ENCODE measurements at places on chromosomes 13 and 19. TPM values are rescaled to one million over a fixed set of nuclear protein-coding genes. Genes with fewer than 3 reads are reported as not detected.

DNA sequence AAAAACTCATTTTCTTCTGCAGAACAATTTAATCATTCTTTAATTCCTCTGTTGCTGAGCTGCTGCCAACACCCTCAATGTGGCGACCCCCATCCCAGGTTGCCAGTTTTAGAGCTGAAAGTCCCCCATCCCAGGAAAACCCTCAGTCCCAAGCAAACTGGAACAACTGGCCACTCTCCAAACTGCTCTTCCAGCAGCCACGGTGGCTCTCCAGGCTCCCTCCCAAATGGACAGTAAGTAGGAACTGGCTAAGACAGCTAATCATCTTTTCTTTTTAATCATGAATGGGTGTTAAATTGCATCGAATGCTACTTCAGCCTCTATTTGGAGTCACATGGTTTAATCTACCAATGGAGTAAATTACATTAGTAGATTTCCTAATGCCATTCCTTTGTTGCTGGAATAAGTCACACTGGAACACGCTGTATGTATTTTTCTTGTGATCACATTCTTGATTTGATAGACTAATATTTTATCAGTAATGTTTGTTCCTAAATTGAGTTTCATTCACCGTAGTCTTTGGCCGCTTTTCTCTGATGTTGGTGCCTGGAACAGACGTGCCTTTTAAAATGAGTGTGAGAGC is 33.7 kb upstream of the VSTM2B start:
- DNase-seq: no peak

DNA sequence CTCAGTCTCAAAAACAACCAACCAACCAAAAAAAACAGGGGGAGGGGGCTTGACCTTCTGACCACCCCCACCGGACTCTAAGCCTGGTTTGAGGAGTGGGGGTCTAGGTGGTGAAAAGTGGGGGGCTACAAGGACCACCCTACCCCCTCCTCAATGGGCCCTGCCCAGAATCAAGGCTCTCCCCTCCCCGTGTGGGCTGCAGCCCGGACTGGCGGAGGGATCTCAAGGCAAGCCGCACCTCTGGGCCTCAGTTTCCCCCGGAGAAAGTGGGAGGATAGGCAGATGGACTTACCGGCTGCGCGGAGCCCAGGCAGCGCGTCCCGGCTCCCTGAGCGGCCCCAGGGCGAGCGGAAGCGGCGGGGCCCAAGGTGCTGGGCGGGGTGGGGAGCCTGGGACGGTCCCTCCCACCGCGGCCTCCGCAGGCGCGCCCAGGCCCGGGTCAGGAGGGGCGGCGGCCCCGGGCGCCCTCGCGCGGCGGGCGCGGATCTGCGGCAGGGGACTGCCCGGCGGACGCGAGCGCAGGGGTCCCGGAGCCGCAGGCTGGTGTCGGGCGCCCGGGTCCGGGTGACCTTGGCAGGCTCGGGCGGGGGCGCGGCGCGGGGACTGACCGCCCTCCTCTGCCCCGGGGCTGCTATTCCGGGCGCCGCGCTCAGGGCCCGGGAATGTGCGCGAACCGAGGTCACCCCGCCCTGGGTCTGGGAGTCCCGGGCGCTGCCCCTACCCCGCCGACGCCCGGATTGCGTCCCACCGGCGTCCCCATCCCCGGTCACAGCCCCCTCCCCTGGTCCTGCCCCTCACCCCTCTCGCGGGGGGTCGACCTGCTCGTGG is at the start of gene ADAMTSL5:
Gene ADAMTSL5 (minus strand): TSS at position 349 of the 828 bp plus-strand sequence. CDS start 2,076 bp downstream, outside the sequence.
- no peak for DNase-seq

DNA sequence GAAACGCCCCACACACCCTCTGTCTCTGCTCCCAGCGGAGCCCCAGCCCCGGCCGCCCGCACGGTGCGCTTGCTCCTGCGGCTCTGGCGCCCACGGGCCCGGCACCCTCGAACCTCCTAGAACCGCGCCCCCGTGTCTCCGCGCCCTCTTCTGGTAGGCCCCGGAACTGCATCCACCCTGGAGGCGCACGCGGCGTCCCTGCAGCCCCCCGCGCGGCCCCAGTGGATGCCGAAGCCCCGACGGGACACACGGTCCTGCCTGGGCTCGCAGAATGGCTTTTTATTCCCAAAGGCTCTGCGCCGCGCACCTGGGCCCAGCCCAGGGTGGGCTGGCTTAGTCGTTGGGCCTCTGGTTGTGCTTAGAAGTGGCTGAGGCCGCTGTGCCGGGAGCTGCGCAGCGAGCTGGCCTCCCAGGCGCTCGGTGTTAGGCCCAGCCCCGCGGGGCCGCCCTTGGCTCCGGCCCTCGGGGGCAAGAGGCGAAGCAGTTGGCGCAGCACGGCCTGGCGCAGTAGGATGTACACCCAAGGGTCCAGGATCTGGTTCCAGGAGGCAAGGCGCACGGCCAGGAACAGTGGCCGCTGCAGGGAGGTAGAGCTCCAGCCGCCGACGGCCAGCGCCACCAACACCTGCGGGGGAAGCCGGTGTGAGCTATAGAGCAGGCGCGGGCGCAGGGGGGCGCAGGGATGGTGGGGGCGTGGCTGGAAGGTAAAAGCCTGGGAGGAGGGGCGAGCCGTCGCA is 2.8 kb downstream of the PTGER1 start:
- peak; percentile 59 for DNase-seq

DNA sequence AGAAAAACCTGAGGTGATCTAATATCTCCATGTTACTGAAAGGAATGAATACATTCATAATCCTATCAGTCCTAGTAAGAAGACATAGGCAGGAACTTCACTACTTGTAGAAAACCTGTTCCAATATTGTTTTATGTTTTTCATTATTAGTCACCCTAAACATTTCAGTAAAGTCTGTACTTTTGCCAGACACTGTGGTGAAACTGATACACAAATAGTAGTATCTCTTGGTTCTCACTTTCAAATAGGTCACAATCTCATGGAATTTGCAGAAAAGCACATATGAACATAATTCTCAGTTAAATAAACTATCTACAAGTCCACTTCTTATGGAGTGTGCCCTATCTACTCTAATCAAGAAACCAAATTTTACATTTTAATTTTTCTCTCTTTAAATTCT is 88.3 kb upstream of the PCDH9 start:
- no peak for DNase-seq

- DNase-seq: peak; percentile 35
Observed at GRCh38 chr19:28595722-28596480, 617.0 kb downstream of the UQCRFS1 start.

DNA sequence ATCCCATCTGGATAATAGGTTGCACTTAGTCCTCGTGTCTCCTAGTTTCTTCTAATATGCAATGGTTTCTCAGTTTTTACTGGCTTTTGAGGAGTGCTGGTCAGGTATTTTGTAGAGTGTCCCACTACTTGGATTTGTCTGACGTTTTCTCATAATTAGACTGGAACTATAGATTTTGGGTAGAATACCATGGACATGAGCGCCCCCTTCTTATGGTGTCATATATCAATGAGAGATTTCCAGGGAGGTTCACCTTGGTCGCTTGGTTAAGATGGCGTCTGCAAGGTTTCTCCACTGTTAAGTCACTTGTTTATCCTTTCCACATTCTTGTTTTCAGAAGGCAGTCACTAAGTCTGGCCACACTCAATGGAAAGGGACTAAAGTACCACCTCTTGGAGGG is 6.7 kb downstream of the SOHLH2 start:
- no peak for DNase-seq

DNA sequence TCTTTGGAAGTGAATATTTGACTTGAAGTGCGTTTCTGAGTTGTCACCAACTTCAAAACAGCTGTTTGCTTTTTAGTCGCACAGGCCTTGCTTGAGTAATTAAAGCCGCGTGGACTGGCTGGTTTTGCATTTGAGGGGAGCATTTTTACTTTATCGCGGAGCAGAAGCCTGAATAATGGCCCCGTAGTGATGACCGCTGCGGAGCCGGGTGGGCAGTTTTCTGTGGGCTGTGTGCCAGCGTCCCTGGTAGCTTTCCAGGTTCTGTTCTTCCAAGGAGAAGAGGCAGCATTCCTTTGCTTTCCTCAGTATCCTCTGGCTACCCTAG is 1.1 kb downstream of the NAA16 start:
- DNase-seq: no peak

- no peak for DNase-seq
Observed at GRCh38 chr13:96779691-96780090, 214.6 kb downstream of the OXGR1 start.

DNA sequence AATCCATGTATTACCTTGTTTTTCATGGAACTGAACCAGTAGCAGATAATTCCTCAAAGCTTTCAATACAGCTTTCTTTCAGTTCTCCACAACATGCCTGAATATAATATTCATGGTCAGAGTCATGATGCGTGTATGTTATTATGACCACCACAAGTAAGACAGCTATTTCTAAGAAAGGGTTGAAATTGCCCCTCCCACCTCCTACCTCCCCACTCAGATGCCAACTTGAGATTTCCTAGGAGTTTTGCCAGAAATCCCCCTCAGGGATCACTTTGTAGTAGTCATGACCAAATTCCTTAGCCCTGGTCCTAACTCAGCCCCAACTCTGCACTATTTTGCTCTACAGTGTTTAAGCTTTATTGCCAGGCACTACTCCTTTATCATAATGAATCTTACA is 69.9 kb upstream of the RAP2A start:
- no peak for DNase-seq

DNA sequence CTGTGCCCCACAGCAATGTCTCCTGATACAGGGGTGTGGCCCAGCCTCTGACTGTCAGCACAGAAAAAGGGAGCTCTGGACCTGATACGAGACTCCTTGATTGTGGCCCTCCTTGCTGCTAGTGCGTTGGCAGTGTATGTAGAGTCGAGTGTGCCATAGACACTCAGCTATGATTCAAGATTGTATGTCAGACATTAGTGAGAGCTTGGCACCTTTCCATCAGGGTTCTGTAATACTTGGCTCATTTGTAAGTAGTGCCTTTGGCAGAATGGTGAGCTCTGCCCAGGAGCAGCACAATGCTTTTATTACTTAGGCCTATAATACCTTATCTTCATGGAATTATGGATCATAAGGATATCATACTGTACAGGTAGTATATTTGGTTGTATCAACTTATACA is 83.4 kb downstream of the ATP8A2 start:
- no peak for DNase-seq

DNA sequence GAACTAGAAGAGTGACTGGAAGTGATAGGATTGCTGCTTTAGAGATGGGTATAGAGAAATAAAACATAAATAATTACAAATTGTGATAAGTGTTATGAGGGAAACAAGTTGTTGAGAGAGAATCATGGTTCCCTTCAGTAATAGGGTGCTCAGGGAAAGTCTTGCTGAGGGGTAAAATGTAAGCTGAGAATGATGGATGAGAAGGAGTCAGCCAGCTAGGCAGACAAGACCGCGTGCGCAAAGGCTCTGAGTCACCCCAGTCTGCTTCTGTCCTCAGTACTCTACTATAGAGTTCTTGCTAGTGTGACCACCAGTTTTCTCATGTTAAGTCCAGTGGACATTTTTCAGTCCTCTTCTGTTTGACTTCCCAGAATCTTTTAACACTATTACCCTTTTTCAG is 39.5 kb downstream of the PCCA start:
- no peak for DNase-seq

DNA sequence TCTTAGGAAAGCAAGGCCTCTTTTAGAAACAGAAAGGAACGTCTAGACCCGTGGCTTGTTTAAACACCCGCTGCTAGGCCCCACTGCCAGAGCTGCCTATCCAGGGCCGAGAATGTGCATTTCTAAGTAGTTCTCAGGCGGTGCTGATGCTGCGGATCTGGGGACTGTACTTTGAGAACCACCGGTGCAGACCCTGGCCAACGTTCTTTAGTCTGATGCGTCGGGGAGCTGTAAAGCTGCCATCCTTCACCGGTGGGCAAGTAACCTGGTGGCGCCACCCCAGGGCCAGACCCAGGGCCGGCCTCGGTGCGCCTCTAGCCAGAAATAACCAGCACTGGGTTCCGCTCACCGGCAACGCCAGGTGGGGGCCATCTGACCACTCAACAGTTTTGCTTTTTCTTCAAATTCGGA is 47.1 kb downstream of the TGDS start:
- no peak for DNase-seq

DNA sequence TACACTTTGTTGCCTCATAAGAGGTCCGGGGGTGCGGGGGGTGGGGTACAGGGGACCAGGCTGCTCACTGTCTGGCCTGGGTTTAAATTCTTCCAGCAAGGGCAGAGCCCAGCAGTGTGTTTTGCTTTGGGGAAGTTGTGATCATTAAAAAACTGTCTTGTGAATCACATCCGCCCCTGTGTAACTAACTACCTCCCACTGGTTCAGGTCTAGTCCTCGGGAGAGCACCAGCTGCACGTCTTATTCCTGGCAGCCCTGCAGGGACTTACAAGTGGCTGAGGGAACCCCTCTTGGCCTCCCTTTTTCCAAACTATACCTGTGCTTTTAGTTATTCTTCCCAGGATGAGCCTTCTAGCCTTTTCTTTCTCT is 127.5 kb downstream of the SIPA1L3 start:
- no peak for DNase-seq

DNA sequence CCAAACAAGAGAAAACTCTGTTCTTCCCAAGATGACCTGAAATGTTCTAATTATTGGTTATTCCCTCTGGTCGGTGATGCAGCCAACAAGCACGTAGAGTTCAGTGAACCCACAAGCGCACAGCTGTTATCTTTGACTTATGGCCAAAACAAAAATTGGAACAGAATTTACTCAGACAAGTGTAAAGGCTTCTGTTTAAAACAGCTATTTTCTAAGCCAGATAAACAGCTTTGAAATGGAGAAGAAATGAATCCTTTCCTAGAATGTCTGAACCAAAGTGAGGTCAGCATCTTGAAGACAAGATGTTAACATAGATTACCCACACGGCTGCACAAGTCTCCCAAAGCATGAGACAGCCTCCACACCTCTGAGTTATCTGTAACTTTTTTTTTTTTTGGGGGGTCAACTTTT is 669.2 kb downstream of the DIAPH3 start:
- peak; percentile 25 for DNase-seq

DNA sequence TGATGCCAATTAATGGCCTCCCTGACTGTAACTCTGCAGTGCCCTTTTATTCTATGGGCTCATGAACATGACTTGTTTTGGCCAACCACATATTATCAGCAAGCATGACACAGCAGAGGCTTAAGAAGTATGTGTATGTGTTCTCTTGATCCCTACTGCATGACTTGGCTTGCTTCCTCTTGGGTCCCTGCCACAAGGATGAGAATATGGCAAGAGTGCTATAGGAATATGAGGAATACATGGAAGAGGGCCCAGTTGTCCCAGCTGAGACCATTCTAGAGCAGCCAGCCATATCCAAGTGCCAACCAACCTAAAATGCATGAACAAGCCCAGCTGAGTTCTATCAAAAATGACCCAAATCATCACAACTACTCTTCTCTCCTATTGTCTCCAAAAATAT is 576.7 kb upstream of the PCDH9 start:
- DNase-seq: no peak

- no peak for DNase-seq
Observed at GRCh38 chr13:27130979-27131623, 40.5 kb downstream of the USP12 start.

Gene SHD
- 2.4 TPM for polyA plus RNA-seq

Gene RASGRP4
- polyA plus RNA-seq: 0.67 TPM

Gene CGB5
- polyA plus RNA-seq: not detected

Gene DCLK1
- polyA plus RNA-seq: 7.0 TPM

Gene ZNF546
- 12.0 TPM for polyA plus RNA-seq

Gene IZUMO1
- 1.1 TPM for polyA plus RNA-seq

Gene DCT
- 0.25 TPM for polyA plus RNA-seq

Gene KCNJ14
- polyA plus RNA-seq: 1.1 TPM

Gene LTBP4
- polyA plus RNA-seq: 187 TPM

All from left kidney (tissue), 8 donors.